ENCODE measurements at places on chromosomes 5 and 9.

- DNase-seq: no peak
Measured at GRCh38 chr5:60354311-60354710, 345.7 kb downstream of the DEPDC1B start.

GRCh38 chr5:77103457-77103856 lies 16.4 kb upstream of the ZBED3 start:
- no peak for DNase-seq

DNA sequence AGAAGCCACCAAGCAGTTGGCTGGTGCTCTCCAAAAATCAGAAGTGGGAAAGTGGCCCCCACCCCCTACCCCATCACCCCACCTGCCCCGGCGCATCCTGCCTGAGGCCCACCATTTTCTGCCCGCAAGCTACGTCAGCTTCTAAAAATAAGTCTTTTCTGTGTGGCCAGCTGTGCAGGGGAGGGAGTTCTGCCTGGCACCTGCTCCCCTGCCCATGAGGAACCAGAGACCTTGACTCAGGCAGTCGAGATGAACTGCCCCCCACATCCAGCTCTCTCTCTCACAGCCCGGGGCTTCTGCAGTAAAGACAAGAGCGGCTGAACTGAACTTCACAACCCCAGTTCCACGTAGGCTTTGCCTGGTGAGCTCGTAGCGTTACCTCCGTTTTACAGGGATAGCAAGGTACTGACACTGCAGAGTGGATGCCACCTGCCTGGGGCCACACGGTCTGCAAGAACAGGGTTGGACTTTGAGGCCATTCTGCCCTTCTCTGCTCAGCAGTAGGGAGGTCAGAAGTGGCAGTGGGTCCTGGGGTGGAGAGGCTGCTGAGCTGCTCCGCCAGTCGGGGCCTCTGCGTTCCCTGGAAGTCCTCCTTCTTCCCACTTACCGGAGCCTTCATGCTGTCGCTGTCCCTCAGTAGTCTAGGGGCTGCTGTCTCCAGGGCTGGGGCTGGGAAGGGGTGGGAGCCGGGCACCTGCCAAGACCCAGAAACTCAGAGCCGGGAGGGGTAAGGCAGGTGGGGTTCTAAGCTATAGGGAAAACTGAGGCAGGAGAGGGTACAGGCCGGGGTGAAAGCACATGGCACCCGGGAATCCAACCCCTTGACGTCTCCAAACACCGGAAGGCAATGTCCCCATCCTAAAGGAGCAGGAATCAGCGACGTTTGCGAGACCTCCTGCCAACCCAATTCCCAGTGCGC lies 781 bp downstream of the ST6GALNAC4 start:
- peak; percentile 51 for DNase-seq

DNA sequence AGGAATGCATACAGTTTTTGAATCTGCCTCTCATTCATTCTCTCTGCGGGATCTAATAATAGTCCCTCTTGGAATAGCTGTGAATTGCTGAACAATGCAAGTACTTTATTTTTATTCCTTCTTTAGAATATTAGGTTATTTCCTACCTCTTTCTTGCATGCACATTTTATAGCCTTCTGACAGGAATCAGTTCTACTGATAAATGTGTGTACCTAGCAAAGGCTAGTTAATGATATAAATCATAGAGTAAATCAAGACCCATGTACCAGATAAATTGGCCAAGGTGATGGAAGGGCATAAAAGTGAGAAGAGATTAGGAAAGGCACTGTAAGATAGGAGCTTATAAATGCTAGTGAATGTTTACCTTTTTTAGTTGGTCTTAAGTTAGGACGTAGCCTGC lies 19.2 kb upstream of the UGCG start:
- no peak for DNase-seq

Measured in activated T-cell treated with anti-CD3 and anti-CD28 coated beads, Interleukin-2, amount 50 U/mL, for 1 hour (primary cell).